Central memory CD4-positive, alpha-beta T cell (primary cell): ENCODE measurements at places on chromosomes 5 and 9.
A peak's percentile ranks its signal among the peaks of the same experiment; 100 is the strongest.

DNA sequence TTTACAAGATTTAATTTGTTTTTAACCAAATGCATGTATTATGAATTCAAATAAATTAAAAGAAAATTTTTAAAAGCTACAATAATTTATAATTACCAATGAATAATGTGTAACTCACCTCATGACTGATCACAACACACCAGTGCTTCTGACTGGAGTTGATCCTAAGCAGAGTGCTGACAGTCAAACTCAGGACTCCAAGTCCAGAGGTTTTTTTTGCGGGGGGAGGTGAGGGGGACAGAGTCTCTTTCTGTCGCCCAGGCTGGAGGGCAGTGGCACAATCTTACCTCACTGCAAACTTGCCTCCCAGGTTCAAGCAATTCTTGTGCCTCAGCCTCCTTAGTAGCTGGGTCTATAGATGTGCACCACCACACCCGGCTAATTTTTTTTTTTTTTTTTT is 71.0 kb upstream of the MELK start:
- DNase-seq: no peak

DNA sequence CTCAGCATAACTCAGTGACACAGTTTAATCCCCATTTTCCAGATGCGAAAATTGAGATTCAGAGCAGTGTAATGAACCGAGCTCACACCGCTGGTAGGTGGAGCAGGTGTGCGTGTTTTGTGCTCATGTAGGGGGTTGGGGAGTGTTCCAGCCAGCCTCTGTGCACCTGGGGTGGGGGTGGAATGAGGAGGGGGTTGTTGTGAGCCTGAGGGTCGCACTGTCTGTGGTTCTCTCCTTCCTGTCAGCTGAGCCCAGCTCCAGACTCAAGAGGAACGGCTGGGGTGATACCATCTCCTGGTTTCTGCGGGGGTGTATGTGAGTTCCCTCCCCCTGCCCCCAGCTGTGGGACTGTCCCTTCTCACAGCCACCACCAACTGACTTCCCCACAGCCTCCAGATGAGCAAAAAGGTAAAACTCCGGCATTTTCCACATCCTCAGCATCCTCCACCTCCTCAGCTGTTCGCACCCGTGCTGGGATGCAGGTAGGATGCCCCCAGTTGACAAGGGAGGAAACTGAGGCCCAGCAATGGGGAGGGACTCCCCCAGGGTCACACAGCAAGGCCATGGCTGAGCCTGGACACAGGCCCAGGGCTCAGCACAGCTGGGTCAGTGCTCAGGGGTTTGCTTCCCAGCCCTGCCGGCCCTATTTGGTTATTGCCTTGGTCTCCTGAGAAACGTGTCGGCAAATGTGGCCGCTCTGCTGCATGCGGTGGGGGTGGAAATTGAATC is 2.1 kb downstream of the SH2D3C start:
- peak; percentile 77 for DNase-seq

- no peak for DNase-seq
These were observed 176.6 kb downstream of the GABBR2 start for GRCh38 chr9:98532147-98532546.

DNA sequence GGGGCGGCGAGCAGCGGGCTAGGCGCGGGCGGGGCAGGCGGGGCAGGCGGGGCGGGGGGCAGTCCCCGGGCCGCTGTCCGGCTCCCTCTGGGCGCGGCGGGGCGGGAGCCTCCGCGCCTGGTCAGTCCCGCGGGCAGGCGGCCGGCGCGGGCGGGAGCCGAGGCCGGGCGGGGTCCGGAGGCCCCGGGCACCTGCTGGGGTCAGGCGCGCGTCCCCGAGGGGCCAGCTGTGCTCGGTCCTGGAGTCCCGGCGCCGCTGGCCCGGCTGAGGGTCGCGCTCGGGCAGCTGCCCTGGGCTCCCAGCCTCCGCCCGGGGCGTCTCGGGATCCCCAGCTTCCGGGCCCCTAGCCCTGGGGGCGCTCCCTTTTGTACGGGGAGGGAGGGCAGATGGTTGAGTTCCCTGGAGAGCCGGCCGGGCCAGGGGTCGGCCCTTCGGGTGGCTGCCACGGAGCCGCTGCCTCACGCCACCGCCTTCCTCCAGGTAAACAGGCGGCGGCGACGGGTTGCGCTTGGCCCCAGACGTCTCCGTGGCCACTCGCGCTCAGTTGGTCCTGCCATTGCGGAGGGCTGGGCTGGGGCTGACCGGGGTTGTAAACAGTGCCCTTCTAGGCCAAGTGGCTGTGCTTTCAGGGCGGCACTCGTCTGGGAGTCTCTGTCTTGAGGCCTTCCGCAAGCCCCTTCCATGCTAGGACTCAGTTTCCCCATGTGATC is 473 bp downstream of the ZBTB34 start:
- peak; percentile 9 for DNase-seq

DNA sequence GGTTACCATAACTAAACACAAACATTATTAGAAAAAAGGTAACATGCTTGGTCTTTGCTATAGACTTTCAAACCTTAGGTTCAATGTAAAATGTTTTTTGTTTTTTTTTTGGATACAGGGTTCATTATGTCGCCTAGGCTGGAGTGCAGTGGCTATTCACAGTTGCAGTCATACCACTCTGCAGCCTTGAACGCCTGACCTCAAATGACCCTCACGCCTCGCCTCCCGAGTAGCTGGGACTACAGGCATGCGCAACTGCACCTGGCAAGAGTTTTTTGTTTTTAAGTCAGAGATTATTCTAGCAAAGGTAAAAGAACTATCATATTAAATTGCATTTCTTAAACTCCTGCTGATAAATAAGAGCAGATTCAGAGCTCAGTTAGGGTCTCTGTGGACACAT is 55.1 kb upstream of the NR5A1 start:
- DNase-seq: no peak

- DNase-seq: peak; percentile 11
These were observed 1.5 kb downstream of the COL27A1 start for GRCh38 chr9:114156657-114157421.

- no peak for DNase-seq
These were observed 402.8 kb downstream of the MAT2B start for GRCh38 chr5:163908253-163908652.

DNA sequence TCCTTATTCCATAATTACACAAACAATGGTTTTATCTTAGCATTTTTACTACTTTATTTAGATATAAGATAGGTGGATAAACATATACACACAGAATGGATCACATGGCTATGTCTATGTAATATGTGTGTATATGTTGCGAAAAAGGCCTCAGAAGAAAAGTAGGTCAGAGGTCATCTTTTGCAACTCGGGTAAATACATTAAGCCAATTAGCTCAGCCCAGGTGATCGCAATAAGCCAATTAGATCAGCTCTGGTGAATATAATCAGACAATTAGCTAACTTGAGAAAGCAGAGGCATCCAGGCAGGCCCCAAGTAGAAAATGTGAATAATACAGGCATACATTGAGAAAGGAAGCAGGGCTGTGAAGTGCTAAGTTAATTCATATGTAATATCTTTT is 24.3 kb downstream of the SLCO4C1 start:
- DNase-seq: no peak

DNA sequence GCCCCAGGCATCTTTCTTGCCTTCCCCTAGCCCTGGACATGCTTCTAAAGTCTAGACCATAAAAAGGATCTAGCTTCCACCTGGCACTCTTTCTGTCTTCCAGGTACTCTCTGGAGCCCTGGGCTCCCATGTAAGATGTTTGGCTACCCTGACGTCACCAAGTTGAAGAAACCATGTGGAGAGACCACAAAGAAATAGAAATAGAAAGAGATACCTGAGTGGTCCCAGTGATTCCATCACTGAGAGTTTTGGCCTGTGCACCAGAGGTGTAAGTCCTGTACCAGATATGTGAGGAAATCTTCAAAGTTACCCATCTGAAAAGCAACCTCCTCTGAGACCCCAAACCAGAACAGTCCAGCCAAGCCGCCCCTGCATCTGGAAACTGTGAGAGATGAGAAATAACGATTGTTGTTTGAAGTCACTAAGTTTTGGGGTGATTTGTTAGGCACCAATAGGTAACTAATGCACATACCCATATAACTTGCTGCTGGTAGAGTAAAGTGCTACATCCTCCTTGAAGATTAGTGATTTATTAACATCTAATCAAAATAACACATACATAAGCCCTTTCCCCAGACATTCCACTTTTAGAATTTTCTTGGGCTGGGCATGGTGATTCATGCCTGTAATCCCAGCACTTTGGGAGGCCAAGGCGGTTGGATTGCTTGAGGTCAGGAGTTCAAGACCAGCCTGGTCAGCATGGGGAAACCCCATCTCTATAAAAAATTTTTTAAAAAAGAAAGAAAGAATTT is 85.7 kb upstream of the LHFPL2 start:
- DNase-seq: no peak

- no peak for DNase-seq
These were observed 651.3 kb downstream of the PTPRD start for GRCh38 chr9:9961487-9961886.

GRCh38 chr5:78540335-78541085 is 108.1 kb downstream of the LHFPL2 start:
- no peak for DNase-seq
